ENCODE measurements at places on chromosomes 7 and 10.

- DNase-seq: no peak
These were observed 70.4 kb upstream of the PTN start for GRCh38 chr7:137413901-137414300.

DNA sequence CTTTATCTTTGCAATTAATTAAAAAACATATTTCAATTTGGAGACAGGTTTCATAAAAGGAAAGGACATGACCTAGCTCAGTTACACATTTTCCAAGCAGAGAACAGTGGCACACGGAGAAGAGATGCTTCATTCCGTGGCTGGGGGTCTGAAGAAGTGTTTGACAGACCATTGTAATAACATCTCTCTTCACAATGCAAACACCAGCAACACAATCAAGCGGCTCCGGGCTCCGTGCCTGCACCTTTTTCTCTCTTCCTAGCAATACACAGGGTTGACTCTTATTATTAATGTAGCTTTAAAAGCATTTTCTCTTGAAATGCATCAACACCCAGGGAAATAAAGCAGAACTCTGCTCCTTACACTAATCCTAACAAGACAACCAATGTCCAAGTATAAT lies 261.0 kb upstream of the AOAH start:
- DNase-seq: no peak

GRCh38 chr10:86757113-86757972 lies 924 bp downstream of the BMPR1A start:
- peak; percentile 72 for DNase-seq

DNA sequence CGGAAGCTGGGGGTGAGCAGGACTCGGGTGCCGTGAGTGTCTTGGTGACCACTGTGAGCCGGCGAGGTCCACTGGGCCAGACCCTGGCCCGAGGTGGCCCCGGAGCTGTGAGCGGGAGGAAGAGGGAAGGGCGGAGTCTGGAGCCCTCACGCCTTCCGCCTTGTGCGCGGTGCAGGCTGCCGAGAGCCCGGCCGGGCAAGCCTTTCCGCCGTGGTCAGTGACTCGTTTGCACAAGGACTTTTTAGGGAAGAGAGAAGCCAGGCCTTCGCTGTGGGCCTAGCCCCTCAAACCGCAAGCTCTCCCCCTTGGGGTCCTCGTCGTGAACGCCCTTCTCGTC lies 40.9 kb upstream of the ZNF32 start:
- no peak for DNase-seq

DNA sequence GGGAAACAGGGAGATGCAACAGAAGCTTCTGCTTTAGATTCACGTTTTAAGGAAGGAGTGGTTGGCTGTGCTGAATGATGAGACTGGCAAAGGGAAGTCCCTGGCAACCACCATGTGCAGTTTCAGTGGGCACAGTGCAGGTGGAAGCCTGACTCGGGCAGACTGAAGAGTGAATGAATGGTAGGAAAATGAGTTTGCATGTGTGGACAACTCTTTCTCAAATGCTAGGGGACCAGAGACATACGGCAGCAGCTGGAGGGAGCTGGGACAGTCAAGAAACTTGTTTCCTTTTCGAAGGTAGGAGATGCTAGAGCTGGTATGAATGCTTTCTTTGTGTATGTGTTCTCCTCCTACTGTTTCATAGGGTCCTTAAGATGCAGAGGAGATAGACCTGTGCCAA lies 29.0 kb downstream of the PODXL start:
- DNase-seq: no peak

DNA sequence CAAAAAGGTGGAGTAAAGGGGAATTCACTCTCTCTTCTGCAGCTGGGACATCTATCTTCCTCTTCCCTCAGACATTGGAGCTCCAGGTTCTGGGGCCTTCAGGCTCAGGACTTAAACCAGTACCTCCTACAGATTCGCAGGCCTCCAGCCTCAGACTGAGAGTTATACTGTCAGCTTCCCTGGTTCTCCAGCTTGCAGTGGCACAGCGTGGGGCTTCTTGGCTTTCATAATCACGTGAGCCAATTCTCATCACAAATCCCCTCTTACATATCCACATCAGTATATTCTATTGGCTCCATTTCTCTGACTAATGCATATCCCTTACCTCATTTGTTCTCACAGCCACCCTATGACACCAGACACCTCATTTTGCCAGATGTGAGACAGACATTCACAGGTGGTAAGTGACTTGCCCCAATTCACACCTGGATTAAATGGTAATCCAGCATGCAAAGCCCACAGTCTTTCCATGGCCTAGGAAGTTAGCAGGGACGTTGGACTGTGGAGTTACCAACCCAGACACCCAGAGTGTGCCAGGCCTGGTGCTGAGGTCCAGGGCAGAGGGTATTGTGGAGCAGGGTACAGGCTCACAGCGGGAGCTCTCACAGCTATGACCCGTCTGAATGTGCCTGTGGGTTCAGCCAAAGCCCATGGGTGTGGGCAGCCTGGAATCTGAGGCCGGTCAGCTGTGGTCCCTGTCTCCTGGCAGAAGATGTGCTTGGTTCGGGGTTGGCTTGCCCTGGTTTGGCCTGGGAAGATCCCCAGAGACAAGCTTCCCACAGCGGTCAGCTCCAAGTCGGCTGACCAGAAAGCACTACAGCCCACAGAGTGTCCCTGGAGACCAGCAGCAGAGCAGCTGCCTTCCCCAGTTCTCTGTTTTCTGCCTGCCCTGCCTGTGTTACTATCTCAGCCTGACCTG lies 18.4 kb upstream of the ZCCHC24 start:
- DNase-seq: no peak

DNA sequence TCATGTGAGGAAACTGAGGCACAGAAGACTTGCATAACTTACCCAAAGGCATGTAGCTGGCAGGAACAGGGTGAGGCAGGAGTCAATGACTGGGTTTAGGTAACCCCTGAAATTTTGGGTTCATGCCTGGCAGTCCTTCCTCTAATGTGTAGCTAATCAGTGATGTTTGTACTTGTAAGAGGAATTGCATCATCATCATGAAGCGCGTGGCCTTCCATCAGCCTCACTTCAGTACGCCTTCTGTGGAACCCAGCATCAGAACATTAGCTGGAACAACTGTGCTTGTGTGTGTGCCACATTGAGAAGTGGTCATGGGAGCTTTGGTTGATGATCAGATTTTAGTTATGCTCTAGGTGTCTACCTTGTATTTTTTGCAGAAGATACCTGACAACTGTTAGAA lies 18.2 kb upstream of the STMP1 start:
- no peak for DNase-seq

DNA sequence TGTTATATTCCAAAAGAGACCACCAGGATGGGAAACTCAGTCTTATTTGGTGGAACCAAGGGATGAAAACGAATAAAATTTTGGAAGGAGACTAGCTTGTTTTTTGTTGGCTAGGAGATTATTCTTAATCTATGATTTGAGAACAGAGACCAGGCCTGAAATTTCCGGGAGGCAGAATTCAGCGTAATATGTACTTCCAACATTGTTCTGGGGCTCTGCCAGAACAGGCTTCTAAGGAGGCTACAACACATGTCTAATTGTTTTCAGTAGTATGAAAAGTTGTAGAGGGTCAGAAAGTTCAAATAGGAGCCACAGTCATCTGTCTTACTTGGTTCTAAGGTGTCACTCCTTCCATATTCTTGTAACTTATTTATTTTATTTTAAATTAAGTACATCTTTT lies 1.7 kb downstream of the DDX21 start:
- DNase-seq: no peak

- no peak for DNase-seq
These were observed 187.5 kb downstream of the EVX1 start for GRCh38 chr7:27430105-27430504.

- DNase-seq: peak; percentile 9
These were observed 166.2 kb downstream of the SNX10 start for GRCh38 chr7:26457696-26458327.

- DNase-seq: peak; percentile 27
These were observed 128.7 kb downstream of the COBL start for GRCh38 chr7:51187941-51188340.

GRCh38 chr10:87705339-87705738 lies 45.7 kb downstream of the PAPSS2 start:
- peak; percentile 86 for DNase-seq

GRCh38 chr7:66167773-66168387 lies 37.3 kb upstream of the TPST1 start:
- peak; percentile 83 for DNase-seq

DNA sequence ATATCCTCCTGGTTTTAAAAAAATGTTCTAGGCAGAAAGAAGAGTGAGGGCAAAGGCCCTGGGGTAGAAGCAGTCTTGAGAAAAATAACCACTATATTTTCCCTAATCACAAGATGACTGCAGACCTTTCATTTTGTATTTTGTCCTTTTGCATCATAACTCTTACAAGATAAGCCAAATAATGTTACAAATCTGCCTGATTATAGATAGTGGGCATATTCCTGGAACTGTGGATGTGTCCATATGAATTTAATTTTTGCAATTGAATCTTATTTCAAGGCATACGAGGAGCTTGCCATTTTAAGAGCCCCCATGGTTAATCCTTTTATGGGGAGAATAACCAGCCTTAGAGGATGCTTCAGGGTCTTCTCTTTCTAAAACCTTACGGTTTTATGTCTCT lies 102.7 kb downstream of the ADRA2A start:
- no peak for DNase-seq

- DNase-seq: no peak
These were observed 99.4 kb downstream of the RNF216 start for GRCh38 chr7:5681979-5682546.

DNA sequence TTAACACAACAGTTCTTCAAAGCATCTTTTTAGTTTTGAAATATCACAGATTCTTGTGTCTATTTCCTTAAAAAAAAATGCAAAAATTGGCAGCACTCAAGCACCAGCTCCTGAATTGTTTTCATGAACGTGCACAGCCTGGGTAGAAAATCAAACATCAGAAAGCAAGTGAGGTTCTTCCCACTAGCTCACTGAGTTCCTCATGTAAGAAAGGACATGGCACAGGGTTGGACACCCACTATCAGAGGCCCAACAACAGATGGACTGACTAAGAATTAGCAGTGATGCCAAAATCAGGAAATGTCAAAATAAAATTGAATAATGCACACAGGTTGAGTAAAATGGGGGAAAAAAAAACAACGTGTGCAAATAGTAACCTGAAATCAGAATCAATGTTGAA lies 146.8 kb downstream of the PCLO start:
- no peak for DNase-seq

GRCh38 chr10:127892743-127893142 lies at the start of gene CLRN3:
Gene CLRN3, minus strand, starts transcription at chr10:127892941. Its CDS starts 157 bp downstream, at chr10:127892784.
- no peak for DNase-seq

DNA sequence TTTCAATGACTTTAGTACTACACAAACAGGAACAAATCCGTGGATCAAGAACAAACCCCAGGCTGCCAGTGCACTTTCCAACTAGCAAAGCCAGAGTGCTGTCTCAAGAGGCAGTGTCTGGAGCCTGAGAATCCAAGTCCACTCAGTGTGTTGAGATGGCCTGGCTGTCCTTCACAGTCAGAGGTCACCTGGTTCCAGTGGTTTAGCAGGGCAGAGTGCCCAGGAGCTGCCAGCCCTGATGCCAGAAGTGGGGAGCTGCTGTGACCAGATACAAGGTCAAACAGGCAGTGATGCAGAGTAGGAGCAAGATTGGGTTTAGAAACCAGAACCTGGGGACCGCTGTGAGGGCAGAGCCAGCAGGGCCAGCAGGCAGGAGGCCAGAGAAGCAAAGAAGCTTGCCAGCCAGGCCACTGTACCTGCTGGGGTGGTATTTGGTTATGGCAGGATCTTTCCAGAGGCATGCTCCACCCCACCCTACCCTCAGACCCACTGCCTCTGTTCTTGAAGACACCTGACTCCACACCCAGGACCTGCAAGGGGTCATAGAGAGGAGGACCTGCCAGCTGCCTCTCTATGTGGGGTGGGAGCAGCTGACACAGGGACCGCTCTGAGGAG lies 35.6 kb upstream of the C10orf90 start:
- DNase-seq: peak; percentile 33

- no peak for DNase-seq
These were observed 48.6 kb downstream of the HIP1 start for GRCh38 chr7:75690121-75690523.

GRCh38 chr7:138880881-138881578 lies 83.0 kb upstream of the ATP6V0A4 start:
- DNase-seq: no peak

- no peak for DNase-seq
These were observed 57.5 kb downstream of the SH3PXD2A start for GRCh38 chr10:103797857-103798256.

Data from M059J (cell line).